NCI-H345 (cell line): ENCODE measurements at places on chromosomes 12 and 14.
A peak's percentile ranks its signal among the peaks of the same experiment; 100 is the strongest.

DNA sequence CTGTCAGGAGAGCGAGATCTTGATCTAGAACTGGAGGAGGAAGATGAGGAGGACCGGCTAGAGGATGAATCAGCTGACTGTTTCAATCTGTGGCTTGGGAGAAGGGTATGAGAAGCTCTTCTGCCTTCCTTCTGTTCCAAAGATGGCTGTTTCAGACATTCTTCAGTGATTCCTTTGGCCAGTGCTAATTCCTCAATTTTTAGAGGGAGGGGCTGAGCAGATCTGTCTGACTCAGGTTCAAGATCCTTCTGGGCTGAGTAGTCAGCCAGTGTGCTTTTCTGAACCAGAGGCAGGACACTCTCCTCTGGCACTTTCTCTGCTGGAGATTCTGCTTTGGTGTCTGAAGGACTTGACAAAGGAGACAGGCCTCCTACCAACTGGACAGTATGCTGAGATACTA lies 15.2 kb downstream of the ACIN1 start:
- DNase-seq = no peak

GRCh38 chr12:100842156-100842555 lies 47.6 kb downstream of the ANO4 start:
- no peak for DNase-seq

DNA sequence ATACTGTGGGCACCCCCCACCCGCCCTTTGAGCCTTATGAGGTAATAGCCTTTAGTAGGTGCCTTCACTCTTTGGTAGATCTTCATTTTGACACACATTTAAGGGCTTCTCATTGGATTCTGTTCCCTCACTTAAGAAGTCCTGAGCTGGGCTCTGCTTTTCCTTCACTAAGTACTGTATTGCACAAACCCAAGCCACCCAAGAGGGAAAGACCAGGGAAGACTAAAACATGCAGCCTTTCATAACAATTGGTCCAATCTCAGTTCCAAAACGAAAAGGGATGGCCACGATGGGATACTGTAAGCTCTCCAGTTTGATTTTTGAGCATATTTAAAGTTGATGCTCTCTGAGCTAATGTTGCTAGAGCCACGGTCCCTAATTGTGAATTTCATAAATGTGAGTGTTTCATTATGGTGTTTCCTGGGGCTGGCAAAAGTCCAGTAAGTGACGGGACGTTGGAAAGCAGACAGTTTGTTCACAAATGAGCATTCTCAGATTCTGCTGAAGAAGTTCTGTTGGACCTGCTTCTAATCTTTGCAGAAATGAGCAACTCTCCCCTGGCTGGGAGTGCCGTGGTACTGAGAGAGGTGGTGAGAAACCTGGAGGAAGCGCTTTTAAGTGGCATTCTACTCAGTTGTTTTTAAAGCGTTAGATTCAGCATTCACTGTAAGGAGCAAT lies 9.4 kb downstream of the SSPN start:
- no peak for DNase-seq

GRCh38 chr12:124464062-124464461 lies 103.3 kb downstream of the NCOR2 start:
- DNase-seq = no peak

DNA sequence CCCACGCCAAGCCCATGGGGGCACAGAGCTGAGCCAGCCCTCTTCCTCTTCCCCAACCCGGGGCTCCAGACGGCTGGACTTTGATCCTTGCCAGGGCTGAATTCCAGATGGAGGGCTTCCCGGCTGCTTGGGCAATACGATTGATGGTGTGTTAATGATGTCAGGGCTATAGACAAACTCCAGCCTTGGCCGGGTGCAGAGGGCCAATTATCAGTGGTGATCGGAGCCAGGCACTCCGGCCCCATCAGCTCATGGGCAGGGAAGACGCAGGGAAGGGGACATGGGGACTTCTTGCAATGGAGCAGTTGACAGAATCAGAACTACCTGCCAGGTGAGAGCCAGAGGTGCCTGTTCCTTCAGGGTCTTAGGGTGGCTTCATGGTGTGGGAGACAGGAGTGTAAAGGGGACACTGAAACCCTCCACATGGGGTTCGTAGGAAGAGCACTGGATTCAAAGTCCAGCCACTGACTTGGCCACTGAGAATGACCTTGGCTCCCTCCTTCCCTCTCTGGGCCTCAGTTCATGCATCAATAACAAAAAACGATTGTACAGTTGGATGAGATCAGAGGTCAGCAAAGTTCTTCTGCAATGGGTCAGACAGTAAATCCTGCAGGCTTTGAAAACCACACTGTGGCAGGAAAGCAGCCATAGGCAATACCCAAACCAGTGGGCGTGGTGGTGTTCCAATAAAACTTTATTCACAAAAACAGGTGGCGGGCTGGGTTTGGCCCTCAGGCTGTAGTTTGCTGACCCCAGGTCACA lies 333.7 kb downstream of the MED13L start:
- no peak for DNase-seq

- DNase-seq = no peak
These were observed at the start of gene UBC for GRCh38 chr12:124914392-124915238. Gene UBC, minus strand, starts transcription at chr12:124914650. Its CDS starts 879 bp downstream, at chr12:124913771.

DNA sequence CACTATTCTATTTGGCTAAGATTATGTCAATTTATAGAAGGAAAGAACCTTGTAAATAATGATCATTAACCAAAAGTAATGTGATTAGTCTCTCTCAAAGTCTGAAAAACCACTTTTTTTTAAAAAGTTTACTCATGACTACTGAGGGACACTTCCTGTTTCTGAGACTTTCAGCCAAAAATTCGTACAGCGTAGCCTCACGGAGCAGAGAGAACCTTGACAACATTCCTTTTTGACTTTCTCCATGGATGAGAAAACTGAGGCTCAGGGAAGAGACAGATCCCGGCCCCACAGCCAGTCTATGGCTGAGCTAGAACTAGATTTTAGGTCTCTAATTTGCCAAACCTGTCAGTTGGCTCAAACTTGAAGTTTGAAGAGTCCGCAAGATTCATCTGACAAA lies 68.2 kb downstream of the DAD1 start:
- DNase-seq = no peak

GRCh38 chr12:32893458-32893857 lies 3.1 kb downstream of the PKP2 start:
- DNase-seq = no peak

DNA sequence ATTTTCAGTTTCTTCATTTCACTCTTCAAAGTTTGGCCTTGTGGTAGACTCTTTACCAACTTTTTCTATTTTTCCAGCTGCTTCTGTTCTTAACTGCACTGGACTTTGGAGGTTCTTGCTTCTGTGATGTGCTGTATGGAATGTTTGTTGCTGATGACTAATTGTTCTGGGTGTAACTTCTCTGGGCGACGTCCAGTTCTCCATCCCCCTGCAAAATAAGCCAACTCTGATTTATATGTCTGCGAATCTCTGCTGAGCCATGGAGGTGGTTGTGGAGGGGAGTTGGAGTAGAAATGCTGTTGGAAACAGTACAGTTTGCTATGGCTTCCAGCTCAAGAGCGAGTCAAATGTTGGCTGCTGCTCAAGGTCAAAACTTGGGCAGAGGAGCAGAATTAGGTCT lies 113.9 kb upstream of the DYRK2 start:
- no peak for DNase-seq

- no peak for DNase-seq
These were observed 6.5 kb upstream of the PIWIL1 start for GRCh38 chr12:130331146-130331545.

DNA sequence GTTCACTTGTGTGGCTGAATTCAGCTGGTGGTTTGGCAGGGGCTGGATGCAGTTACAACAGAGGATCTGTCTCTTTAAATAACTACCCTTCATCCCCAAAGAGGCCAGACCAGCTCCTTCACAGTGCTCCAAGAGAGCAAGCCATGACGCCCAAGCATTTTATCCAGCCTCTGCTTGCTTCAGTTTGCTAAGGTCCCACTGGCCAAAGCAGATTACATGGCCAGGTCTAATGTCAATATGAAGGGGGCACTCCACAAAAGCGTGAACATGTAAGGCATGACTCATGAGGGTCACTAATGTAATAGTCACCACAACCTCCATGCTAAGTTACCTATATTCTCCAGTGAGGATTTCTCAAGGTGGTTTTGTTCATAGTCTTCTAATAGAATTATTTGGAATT lies 62.9 kb downstream of the MARK3 start:
- DNase-seq = no peak

- no peak for DNase-seq
These were observed 7.0 kb downstream of the CORO1C start for GRCh38 chr12:108724054-108724889.

- DNase-seq = no peak
These were observed 54.3 kb upstream of the FRMD6 start for GRCh38 chr14:51597261-51598001.

- DNase-seq = no peak
These were observed 219.6 kb downstream of the PHETA1 start for GRCh38 chr12:111149299-111149698.

- DNase-seq = no peak
These were observed 6.7 kb downstream of the HDAC7 start for GRCh38 chr12:47812797-47813510.

DNA sequence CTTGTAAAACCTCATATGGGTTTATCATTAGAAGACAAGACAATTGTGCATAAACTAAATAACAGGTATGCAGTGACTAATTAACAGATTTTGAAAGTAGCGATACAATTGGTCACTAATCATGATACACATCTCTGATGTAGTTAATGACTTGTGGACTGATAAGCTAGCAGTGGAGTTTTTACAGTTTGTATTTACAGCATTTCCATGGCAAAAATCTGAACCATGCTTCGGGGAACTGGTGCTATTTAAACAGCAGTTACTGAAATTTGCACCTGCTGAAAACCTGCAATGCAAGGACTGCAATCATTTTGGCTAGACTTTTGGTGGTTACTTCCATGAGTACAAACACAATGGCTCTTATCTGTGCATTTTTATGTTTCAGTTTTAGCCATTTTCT lies 471.2 kb downstream of the RERGL start:
- no peak for DNase-seq

- DNase-seq = no peak
These were observed 329.0 kb downstream of the TMEM121 start for GRCh38 chr14:105855246-105855892.

DNA sequence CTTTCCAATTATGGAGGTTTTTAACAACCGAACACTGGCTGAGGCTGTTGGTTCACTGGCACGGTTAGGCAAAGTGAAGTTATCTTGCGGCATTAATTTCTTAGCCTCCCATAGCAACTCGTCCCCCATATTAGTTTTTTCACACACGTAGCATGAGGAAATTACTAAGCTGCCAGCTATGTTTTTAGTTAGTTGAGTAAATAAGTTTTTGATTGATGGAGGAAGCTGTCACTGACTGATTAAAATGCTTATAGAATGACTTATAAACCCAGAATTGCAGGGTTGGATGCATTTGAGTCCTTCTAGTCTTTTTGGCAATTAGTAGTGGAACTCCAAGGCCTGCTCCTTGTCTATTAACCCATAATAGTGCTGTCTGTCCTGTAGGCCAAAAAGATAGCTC lies 97.1 kb downstream of the ALG10 start:
- no peak for DNase-seq

DNA sequence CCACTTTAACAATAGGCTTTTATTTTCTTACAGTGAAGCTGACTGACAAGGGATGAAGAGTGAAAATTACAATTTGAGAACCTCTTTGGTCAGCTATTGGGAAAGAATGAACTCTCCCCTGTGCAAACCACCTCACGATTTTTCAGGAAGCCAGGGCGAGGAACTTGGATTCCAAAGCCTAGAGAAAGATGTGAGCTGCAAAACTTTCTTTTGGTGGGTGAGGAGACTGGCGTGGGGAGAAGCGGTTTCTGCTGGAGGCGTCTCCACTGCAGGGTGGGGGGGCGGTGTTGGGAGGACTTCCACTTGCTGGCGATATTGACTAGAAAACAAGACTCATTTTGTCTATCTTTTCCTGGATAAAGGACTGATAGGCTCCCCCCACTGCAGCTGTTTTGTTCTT lies 59.3 kb upstream of the VRK1 start:
- DNase-seq = no peak

GRCh38 chr12:91947459-91947858 lies 198.2 kb downstream of the BTG1 start:
- no peak for DNase-seq

DNA sequence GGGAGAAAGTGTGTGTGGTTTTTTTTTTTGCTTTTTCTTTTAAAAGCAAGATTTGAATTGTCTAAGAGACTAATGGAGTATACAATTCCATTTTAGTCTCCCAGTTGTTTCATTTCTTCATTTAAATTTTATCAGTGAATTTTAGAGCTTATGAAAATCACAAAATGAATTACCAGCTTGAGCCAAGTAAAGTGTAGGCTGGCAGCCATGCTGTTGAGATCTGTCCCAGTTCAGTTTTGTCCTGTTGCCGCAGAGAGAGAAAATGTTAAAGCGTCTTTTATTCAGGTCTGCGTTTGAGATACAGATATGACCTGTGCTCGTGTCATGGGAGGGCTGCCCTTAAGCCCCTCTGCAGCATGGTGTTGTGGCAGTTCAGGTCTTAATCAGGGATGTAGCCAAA lies 256.5 kb downstream of the IPO8 start:
- DNase-seq = no peak

DNA sequence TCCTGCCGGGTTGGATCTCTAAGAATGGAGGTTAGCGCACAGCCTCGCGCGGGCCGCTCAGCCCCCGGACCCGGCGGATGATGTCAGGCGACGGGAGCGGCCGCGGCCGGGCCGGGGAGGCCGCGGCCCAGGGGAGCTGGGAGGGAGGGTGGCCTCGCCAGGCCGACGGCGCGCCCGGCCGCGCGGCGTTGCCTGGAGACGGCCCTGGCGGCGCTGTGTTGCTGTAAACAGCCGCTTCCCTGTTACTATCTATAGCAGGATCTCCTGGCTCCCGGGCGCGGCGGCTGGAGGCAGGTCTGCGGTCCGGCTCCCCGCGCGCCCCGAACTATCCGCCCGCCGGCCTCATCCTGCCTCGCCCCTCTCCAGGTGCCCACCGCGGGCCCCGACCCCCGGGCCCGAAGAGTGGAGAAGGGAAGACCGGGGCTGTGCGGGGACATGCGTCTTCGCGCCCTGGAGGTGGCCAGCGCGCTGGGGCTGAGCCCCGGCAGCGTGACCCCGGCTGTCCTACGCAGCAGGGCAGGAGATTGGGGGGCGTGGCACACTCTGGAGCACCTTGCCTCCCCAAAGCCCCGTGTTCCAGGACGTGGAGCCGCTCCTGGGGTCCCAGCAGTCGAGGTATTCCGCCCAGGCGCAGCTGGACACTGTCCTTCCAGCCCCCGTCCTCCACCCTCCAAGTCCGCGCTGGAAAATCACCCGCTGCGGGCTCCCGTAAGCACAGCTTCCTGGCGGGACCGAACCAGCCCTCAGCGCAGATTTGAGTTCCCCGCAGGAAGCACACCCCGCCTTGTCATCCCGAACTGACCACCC lies 1.4 kb upstream of the FOS start:
- DNase-seq = peak; percentile 74

DNA sequence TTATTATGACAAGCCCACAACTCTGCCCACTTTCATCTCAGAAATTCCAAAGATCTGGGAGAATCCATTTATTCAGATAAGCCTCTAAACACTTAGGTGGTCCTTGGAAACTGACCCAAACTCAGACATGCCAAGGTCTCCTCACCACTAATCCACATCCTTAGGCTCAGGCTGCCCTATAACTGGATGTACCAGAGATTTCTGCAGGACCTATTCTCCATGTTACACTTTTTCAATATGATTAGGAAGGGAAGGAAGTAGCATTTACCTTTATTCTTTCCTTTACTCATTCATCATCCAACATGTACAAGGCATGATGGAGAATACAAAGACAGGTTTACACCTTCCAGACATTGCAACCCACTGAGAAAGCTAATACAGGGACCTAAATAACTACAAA lies 145.9 kb upstream of the BMP4 start:
- DNase-seq = no peak
